ENCODE measurements at places on chromosomes 13 and 19. TPM values are rescaled to one million over a fixed set of nuclear protein-coding genes. Genes with fewer than 3 reads are reported as not detected.

DNA sequence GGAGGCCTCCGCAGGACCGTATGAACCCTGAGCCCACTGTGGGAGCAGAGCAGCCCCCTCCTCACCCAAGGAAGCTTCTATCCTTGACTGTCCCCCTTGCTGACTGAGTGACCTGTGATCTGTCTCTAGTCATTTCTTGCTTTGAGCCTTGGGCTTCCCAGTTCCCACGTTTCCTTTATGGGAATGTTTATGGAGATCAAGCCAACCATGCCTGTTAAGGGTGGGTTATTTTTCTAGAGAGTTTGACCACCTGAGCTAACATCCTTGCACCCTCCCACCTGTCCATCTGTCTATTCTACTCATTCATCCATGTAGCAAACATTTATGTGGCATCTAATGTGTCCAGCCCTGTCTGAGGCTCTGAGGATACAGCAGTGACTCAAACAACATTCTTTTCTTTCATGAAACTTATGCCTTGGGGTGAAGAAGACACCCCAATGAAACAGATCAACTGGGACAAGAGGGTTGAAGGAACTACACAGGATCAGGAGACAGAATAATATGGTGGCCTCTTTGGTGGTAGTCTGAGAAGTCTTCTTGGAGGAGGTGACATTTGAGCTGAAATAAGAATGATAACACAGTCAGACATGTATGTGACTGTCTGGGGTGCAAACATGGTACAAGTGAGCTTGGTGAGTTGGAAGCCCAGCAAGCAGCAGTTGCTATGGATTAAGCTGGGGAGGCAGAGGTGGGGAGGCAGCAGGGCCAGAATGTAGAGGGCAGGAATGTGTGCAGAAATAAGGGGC lies 30.5 kb downstream of the CERS4 start:
- DNase-seq: no peak

WBP4 gene
- 9.2 TPM for total RNA-seq

- no peak for DNase-seq
Observed at GRCh38 chr19:15424121-15424520, 5.3 kb upstream of the AKAP8L start.

SULT2A1 gene
- total RNA-seq: not detected

GRCh38 chr13:109385242-109385560 lies 401.2 kb downstream of the IRS2 start:
- DNase-seq: no peak

DNA sequence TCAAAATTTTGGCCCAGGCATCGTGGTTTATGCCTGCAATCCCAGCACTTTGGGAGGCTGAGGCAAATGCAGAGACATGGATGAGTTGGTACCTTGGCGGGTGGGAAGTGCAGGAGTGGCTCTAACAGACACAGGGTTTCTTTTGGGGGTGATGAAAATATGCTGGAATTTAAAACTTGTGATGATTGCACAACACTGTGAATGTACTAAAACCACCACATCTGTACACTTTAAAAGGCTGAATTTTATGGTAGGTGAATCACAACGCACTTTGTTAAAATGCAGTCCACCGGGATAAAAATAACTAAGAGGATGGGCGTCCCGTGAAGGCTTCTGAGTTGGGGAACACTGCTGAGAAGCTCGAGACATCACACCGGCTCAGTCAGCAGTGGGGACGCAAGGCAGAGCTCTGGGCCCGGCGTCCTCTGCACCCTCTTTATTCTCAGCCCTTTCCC lies 47.1 kb downstream of the MLLT1 start:
- no peak for DNase-seq

DNA sequence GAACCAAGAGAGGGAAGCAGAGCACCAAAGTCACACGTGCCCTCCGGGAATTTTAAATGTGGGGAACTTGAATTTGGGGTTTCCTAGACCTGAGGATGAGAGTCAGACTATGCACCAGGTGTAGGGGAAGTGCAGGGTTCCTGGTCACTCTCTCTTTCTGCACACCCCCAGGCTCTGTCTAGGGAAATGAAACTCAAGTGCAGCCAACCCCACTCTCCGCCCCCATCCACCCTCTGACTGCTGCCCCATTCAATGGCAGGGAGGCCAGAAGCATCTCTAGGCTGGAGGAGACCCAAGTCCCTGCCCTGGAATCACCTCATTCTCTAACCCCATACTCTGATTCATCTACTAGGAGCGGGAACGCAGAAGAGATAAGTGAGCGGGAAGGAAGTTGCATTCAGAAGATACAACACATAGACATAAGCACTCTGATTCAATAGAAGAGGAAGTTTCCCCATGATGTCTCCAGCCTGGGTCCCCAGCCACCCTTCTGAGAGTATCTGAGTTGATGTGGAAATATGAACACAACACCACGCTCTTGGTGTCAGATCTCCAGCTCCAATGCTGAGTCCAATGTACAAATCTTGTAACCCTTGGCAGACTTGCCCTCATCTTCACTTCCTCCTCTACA lies 4.7 kb upstream of the SIGLEC14 start:
- no peak for DNase-seq

GRCh38 chr19:7970716-7971448 lies 27.4 kb upstream of the TIMM44 start:
- no peak for DNase-seq
